ENCODE measurements at places on chromosomes 12 and 14.

DNA sequence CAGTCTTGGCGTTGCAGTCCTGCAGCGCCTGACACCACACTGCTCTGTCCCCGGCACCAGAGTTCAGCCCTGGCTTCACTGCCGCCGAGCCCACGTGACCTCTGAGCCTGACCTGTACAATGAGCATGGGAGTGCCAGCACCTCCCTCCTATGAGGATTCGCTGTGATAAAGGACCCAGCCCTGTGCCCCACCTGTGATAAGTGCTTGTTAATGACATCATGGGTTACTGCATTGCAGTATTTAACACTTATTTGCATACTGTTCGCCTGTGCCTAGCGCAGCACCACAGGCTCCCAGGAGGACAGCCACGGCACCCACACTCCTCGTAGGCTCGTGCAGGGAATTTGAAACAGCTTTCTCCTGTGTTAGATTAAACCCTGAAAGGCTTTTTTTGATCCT lies 118.2 kb upstream of the GSC start:
- DNase-seq: no peak

DNA sequence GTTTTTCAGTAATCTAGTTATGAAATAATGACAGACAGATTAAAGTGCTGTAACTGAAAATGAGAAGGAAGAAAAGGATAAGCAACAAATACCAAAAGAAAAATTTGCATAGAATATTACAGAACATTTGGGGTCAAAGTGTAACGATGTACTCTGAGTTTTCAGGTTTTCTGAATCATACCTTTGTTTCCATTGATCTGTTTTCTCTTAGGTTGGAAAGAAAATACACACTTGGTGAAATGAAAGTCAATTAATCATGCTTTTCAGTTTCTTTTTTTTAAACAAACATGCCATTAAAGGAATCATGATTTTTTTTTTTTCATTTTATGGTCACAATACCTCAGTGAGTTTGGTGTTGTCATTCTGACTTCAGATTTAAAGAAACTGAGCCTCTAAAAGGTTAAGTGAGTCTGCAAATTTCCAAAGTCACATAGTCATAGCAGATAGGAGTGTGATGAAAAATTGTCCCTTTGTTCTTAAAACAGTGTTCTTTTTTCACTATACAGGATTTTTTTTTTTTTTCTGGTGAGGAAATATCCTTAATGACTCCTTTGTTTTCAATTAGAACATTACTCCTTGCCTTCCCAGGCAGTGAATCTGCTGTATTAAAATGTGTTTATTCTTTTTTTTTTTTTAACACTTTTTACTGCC lies 35.9 kb upstream of the PZP start:
- DNase-seq: no peak

DNA sequence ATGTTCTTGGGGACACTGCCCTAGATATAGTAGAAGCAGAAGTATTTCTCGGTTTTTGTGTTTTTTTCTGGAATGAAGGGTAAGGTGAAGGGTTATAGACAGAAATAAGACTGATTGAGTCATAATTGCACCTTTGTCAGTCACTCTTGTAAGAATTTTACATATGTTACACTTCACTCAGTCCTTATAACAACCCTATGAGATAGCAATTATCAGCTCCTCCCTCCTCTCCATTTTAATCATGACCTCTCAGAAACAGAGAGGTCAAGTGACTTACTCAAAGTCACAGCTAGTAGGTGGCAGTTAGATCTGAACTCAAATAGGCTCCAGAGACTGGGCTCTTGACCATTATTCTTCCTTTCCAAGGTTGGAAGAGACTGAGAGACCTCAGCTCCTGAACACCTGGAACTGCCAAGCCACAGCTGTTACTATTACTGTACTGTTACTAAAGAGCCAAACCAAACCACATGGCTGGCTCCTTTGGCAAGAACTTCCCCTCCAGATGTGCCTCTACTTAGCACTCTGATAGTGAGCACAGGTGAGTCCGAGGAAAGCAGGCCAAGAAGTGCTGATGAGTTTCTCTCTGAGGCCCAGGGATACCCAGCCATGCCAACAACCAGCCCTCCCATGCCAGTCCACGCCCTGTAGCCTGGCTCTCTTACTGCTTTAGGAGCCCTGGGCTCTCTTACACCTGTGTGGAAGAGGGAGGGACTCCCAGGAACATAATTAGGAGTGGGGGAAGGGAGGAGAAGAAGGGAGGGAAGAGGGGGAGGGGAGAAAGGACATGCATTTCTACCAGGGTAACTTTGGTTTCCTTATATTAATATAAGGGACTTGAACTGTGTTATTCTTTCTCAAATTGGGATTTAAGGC lies 121.3 kb downstream of the CRADD start:
- no peak for DNase-seq

DNA sequence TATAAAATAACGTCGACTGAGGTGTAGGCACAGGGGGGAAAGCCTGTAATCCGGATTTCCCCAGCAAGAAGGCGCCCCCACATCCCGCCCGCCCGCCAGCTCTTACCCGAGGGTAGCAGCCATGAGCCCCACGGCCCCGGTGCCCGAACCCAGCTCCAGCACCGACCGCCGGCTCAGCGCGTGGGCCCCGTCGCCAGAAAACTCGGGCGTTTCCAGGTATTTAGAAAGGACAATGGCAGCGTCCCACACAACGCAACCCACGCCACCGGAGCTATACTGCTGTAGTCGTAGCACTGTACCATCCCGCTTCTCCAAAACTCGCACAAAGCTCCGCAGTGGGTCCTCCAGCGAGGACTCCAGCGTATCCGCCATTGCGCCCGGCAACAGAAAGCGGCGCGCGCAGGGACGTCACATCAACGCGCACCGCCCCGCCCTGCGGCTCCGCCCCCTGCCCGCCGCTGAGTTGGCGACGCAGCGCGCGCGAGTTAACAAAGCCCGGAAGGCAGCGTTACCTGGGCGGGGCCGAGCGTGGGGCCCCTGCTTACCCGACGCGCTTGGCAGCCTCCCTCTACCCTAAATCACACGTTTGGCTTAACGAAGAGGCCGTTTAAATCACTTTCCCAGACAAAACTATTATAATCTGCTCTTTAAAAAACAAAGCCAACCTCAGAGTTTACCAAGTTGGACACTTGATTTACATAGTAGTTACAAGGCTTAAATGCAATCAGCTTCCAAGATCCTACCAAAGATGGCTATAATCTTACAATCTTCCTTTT lies at the start of gene VCPKMT:
TSS of gene VCPKMT (minus strand) at position 392 of the 776 bp plus-strand sequence. CDS start at position 372, 20 bp downstream.
- DNase-seq: peak; percentile 92

DNA sequence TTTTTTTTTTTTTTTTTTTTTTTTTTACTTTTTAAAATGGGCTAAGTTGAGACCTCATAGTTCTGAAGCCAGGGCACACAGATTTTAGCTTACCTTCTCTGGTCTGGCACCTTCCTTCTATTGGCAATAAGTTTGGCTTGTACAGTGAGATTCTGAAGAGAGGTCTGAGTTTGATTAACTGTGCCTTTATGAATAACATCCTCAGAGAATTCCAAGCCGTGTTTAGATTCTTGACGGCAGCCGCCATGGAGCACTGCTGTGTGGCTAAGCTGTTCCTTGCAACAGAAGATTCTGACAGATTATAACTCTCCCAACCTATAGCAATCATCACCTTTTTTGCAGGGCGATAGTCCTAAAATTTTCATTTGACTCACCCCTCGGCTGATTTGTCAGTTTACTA lies 354.9 kb upstream of the FAR2 start:
- DNase-seq: peak; percentile 14

DNA sequence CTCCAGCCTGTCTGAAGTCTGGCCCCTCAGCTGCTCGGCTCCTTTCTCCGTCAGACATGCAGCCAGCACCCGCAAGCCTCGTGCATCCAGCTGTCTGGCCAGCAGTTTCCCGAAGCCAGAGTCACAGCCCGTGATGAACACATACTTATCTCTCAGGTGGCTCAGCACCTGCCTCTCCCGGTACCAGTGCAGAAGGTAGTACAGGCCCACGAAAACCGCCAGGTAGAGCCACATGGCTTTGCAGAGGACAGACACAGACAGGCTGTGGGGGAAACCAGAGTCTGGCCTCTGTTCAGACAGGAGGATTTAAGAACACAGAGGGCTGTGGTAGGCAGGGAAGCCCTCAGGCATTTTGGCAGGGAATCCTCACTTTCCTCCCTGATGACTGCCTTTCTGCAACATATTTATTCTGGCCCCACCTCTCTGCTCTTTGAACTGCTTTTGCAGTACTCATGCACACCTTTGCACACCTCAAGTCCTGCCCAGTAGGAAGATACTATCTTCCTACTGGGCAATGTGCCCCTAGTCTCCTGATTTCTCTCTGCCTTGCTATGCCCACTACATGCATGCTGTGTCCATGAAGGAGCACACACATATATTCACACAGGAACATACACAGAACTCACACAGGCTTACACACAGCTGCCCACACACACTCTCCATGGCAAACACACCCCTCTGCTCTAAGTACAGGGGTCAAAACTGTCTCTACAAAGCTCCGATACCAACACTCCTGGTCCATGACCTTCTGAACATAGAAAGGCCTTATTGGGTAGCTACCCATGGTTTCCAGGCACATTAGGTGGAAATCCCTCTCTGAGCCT lies at the start of gene RDH16:
TSS of gene RDH16 (minus strand) at position 380 of the 824 bp plus-strand sequence. CDS start at position 234, 146 bp downstream.
- DNase-seq: no peak

DNA sequence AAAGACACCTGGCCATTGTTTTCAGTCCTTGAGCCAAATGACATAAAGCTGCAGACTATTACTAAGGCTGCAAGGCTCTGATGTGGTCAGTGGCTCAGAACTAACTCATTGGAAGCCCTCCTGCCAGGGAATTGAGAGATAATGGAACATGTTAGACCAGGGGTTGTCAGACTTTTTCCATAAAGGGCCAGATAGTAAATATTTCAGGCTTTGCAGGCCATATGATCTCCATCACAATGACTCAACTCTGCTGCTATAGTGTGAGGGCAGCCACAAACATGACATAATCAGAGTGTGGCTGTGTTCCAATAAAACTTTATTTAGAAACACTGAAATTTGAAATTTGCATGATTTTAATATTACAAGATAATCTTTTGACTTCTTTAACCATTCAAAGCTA lies 140.3 kb downstream of the TMEM30B start:
- peak; percentile 87 for DNase-seq

DNA sequence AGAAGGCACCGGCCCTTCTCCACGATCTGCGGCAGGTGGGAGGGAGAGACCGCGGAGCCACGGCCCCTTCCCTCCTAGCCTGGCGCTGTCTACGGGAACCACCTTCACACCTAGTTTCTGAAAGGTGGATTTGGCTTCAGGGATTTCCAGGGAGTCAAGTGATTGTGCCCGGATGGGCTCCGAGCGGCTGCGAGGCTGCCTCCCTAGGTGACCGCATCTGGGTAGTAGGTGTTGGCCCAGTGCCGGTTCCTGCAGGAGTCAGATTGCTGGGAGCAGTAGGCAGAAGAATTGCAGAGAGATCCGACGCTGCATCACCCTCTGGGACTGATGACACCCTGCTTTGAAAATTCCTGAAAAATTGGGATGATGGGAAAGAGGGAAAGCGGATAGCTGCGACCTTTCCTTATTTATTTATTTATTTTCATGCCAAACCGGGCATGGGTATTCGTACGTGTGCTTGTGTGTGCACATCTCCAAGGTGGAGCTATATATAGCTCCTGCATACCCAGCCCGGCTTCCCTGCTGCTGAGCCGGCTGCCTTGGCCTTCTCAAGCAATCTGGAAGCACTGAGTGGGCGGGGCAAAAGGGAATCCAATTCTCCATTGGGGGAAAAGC lies 1.1 kb downstream of the CNTN1 start:
- DNase-seq: peak; percentile 2

- DNase-seq: no peak
These were observed 10.6 kb downstream of the ACVRL1 start for GRCh38 chr12:51917746-51918453.

DNA sequence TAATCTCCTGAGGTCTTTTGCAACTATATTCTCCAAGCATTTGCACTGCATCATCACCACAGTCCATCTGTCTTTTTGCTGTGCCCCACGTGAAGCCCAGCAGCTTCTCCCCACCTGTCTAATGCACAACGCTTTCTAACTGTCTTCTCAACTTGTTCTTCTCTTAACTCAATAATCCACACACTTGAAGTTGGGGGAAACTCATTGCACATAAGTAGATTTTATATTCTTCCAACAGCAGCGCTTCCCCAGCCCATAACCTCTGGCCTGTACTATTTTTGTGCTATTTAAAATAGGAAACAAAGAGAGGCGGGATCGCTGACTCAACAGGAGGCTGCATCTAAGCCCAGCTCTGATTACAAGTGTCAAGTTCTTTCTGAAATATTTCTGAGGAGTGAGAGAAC lies 226.7 kb downstream of the GXYLT1 start:
- peak; percentile 44 for DNase-seq

- no peak for DNase-seq
These were observed 252.6 kb upstream of the CCDC196 start for GRCh38 chr14:66233591-66233990.

DNA sequence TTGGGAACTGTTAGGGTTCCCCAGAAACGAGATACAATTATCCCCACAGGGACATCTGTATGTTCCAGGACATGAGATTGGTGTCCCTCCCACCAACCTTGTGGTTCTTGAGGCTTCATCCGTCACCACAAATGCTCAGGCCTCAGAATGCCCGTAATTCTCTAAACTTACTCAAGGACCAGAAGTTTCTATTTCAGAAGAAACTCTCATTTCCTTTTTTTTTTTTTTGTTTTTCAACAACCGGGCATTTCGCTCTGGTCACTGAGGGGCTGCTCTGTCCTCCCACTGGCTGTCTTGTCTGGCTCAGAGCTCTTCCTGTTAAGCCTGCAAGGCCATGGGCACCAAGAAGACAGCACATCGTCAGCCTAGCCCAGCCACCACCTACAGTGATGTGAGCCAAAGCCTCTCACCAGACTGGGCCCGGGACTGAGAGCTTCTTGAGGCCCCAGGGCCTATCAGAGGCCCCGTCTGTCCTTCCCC lies 36.2 kb downstream of the VDR start:
- no peak for DNase-seq

Measured in choroid plexus epithelial cell (primary cell).